ENCODE measurements at places on chromosomes 2 and 18.

GRCh38 chr2:174959787-174960186, 45.4 kb downstream of the CHN1 start:
- no peak for DNase-seq

DNA sequence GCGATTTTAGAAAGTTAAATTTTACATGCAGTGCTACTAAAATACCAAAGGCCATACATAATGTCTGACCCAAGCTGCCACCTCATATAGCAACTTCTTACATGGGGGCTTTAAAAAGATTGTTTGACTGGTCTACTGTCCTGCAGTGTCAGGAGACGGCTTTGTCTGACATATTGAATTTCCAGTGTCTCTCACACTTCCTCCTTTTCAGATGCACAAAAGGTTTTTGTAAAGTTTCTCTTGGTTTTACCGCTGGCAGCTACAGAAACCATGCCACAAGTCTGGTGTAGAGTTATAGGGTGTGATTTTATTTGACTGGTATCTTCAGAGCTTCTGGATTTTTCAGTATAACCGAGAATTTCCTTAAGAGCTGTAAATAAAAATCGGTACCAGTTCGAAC, 1.1 kb upstream of the ASAP2 start:
- DNase-seq, result no peak

- no peak for DNase-seq
These were observed 40.7 kb upstream of the TEX51 start for GRCh38 chr2:126858013-126858412.

DNA sequence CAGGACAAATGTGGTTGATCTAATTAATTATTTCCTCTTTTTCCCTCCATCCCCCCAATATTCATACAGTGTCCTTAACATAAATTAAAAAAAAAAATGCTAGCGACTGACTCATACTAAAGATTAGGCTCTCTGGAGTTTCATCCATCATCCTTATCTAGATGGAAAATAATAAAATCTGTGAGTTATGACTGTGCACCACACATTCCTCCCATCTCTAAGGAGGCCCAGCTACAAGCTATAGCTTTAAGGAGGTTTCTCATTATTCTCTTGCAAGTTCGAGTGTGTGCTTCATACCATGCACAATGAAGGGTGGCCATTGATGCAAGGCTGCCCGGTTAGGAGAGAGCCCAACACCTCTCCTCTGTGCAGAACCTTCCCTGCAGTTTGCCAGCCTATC, 77.3 kb downstream of the XDH start:
- DNase-seq, result no peak

DNA sequence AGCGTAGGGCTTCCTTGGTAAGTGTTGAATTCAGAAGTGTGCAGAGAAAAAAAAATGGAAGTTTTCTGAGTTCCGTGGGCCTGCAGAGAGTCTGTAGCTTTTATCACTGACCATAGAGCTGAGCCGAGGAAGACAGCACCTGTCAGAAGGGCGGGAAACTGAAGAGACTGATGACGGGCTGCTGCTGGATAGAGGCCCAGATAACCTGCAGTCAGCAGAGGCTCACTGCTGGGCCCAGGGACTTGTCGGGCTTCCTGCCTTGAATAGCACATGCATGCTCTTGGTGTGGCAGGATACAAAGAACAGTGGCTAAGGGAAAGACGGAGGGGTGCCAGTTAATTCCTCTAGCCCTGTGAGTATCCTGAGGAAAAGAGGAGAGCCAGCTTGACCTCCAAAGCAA, 166.4 kb downstream of the MGAT5 start:
- DNase-seq, result no peak

GRCh38 chr2:38248255-38248654, 128.8 kb downstream of the ATL2 start:
- DNase-seq, result no peak

- DNase-seq, result no peak
These were observed 78.3 kb downstream of the GNAL start for GRCh38 chr18:11767329-11767728.

- no peak for DNase-seq
These were observed 1623.9 kb upstream of the ACVR2A start for GRCh38 chr2:146220957-146221356.

DNA sequence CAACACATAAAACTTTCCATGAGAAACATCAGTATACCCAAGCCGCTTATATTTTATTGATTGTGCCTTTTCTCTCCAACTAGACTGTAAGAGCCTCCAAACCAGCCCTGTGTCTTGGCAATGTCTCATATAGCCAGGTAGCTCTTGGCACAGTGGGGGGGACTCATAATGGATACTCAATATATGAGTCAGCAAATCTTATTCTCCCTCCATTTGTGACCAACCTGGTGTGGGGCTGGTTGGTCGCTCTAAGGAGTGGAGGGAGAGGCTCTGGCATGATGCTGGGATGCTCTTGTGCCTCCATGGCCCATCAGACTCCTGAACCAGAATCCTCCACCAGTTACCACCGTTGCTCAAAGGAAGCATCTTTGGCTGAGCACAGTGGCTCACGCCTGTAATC, 32.0 kb downstream of the EFR3B start:
- no peak for DNase-seq

DNA sequence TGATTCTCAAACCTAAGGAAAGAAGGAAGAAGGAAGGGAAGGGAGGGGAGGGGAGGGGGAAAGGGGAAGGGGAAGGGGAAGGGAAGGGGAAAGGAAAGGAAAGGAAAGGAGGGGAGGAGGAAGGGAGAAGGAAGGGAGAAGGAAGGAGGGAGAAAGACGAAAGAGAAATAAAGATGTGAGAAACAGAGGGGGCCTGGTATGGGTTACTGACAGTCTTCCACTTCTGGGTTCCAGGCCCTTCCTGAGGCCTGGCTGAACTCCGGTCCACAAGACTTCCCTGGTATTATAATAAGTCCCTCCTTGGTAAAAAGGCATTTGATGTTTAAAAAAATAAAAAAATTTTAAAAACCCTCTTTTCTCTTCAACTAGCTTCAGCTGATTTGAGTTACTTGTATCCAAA, 17.4 kb downstream of the SLC4A5 start:
- no peak for DNase-seq

GRCh38 chr2:172919732-172920131, 155.9 kb upstream of the MAP3K20 start:
- DNase-seq, result no peak

DNA sequence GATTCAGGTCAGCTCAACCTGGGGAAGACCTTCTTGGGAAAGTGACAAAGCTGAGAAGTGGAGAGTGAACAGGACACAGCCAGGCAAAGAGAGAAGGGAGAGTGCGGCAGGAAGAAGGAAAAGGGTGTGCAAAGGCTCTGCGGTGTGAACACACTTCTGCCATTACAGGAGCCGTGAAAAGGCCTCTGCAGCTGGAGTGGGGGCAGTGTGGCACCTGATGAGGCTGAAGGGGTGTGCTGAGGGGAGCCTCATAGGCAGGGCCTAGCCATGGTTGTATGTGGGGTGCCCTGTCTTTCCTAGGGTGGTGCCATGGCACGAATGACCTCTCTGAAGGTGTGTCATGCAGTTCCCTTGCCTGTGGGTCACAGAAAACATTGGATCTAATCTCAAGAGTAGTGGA, 347.6 kb downstream of the CYRIA start:
- no peak for DNase-seq

Data from skeletal muscle cell (primary cell).